Activated naive CD8-positive, alpha-beta T cell treated with anti-CD3 and anti-CD28 coated beads, Interleukin-2, amount 50 U/mL, for 24 hours (primary cell): ENCODE measurements at places on chromosomes 4 and X.

GRCh38 chr4:37747772-37748330 is 61.7 kb upstream of the RELL1 start:
- H3K4me3 ChIP-seq: no peak overlapping the region
- peaks cover 14% of the 10 kb centered on the region for H3K4me1 ChIP-seq
- no peak for DNase-seq
- no peaks in the 10 kb centered on the region for H3K36me3 ChIP-seq

DNA sequence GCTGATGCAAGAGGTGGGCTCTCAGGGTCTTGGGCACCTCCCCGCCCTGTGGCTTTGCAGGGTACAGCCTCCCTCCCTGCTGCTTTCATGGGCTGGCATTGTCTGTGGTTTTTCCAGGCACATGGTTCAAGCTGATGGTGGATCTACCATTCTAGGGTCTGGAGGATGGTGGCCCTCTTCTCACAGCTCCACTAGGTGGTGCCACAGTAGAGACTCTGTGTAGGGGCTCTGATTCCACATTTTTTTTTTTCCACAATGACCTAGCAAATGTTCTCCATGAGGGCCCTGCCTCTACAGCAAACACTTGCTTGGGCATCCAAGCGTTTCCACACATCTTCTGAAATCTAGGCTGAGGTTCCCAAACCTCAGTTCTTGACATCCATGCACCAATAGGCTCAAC is 657.9 kb upstream of the CT83 start:
- H3K36me3 ChIP-seq: no peaks in the 10 kb centered on the region
- no peaks in the 10 kb centered on the region for H3K4me1 ChIP-seq
- DNase-seq: no peak
- H3K27me3 ChIP-seq: no peaks in the 10 kb centered on the region

DNA sequence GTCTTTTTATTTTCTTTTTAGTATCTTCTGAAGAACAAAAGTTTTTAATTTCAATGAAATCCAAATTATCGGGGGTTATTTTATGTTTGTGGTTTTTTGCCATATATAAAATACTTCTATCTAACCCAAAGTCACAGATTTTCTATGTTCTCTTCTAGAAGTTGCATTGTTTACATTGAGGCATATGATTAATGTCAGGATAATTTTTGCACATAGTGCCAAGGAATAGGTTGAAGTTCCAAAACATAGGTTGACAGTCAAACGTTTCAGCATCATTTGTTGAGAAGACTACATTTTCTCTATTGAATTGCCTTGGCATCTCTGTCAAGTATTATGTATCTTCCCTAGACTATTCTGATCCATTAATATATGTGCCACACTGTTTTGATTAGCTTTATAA is 64.5 kb downstream of the ANKRD17 start:
- H3K36me3 ChIP-seq: peaks cover 37% of the 10 kb centered on the region
- H3K27me3 ChIP-seq: no peaks in the 10 kb centered on the region
- no peak overlapping the region for H3K4me3 ChIP-seq
- no peak for DNase-seq
- peaks cover 26% of the 10 kb centered on the region for H3K4me1 ChIP-seq

GRCh38 chrX:15694941-15695451 is 30.4 kb upstream of the CLTRN start:
- H3K4me3 ChIP-seq: no peak overlapping the region
- no peaks in the 10 kb centered on the region for H3K27me3 ChIP-seq
- peaks cover 5% of the 10 kb centered on the region for H3K4me1 ChIP-seq
- no peak for DNase-seq

- H3K27me3 ChIP-seq: peaks cover 1% of the 10 kb centered on the region
- H3K36me3 ChIP-seq: no peaks in the 10 kb centered on the region
- H3K4me1 ChIP-seq: no peaks in the 10 kb centered on the region
Observed at GRCh38 chrX:101602077-101602476, 15.7 kb downstream of the ARMCX6 start.
